ENCODE measurements at places on chromosomes 7 and 10.

- DNase-seq = no peak
Observed at GRCh38 chr7:24108906-24109376, 175.0 kb upstream of the NPY start.

DNA sequence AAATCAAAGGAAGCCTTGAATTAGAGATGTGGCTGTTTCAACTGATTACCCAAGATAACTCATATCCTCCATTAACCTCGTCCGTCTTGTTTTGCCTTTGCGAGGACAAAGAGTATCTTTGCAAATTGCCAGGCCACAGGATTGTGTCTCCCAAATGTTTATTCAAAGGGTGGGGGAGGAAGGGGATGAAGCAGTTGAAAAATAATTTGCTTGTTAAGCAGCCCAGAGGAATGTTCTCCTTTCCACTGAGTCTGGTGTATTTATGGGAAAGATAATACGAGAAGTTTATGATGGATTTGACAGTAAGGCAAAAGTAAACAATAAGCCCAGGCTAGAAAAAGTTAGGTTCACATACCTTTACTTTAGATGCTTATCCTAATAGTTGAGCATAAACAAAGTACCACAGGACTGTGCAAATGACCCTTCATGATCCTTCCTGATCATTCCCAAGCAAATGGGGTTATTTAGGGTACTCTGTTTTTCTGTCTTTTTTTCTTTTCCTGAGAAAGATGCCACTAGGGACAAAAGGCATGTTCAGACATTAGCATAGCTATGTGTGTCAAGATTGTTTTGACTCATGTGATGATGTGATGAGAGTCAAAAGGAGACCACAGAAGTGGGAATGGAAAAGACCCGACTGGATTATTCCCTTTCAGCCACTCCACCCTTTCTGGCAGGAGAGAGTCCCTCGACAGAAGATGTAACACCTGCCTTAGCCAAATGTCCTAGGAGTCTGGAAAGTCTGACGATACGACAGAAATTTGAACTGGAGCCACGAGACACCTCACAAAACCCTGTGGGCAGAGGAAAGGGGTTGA, 243.0 kb upstream of the GLI3 start:
- no peak for DNase-seq

DNA sequence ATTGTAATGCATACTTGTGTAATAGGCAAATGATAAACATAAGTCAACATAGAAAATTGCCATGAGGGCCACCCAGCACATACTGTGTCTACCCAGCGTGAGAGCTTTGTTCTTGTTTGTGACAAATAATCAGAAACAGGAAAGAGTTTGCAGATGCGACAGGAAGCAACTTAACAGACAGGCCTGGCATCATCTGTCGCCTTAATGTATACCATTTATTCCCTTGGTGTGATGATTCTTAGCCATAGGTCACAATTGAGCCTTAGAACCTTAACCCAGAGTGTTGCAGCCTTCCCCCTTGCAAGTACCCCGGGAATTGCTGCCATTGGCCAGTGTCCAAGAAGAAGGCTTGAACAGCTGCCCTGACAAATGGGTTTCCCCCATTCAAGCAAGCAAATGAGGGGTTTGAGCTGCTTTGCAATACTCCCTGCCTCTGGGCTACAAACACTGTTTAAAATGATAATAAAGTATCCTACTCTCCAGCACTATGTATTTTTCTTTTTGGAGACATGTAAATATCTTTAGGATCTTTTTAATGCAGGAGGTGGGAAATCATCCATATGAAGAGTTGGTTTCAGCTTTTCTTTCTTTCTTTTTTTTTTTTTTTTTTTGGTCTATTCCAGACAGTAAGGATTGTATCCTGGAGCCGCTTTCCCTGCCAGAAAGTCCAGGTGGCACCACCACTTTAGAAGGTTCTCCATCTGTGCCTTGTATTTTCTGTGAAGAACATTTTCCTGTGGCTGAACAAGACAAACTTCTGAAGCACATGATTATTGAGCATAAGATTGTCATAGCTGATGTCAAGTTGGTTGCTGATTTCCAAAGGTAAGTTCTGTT, 80.0 kb downstream of the ZNF277 start:
- DNase-seq = no peak

GRCh38 chr7:16422103-16422435, 731 bp upstream of the CRPPA start:
- DNase-seq = no peak

- no peak for DNase-seq
Observed at GRCh38 chr10:123796736-123797135, 94.9 kb downstream of the CPXM2 start.

GRCh38 chr7:122764020-122764419, 61.3 kb upstream of the RNF148 start:
- no peak for DNase-seq

DNA sequence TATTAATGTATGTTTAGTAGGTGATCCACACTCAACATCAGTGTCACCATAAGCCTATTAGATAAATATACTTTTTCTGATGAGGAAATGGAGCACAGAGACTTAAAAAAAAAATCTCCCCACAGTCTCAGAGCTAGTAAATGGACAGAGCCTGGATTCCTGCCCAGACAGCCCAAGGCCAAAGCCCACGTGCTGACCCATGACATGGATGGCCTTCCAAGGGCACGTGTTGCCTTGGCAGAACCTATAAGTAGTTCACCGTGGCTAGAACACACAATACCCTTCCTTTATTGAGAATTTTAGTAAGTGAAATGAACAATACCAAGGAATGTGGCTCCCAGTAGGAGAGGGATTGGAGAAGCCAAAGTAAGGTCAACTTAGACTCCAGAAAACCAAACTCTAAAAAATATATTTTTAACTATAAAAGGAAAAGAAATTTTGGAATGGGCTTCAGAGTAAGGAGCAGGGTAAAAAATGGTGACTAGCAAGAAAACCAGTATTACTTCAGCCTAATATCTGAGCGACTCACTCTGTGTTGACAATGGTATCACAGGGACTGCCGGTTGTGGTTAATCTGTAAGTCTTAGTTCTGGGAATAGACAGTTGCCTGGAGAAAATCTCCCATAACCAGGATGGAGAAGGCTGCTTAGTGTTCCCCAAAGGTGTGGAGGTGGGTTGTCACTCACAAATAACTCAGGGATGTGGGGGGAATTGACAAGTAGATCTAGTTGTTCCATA, 223.0 kb downstream of the SORCS1 start:
- no peak for DNase-seq

DNA sequence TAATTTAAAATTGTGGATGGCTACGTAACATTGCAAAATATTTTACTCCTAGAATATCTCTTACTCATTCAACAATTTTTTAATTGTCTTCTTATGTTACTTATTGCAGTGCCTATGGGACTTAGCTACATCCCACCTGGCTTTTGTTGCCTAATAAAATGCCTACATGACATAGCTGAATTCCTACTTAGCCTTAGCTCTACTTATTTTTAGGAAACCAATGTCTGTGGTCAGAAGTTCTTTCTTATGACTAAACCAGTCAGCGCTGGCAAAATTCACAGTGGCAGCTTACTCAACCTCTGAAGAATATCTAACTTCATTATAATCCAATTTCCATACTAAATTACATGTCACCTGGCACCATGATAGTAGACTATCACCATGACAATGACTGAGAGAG, 1612.4 kb upstream of the LRRTM3 start:
- DNase-seq = no peak

DNA sequence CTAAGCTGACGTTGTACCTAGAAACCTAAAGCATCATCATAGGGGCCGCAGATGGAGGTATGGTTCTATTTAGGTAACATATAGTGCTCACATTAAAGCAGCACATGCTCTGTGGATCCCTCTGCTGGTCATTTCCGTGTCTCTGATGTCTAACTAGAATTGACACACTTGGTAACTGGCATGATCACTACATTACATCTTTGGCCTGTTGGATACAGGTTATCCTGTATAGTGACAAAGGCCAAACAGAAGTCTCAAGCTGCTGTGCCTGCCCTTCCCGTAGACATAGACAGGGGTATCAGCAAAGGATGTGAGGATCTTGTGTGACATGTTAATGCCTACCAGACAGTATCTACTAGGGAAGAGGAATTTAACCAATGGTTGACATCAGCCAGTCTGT, 51.2 kb downstream of the KIF5B start:
- DNase-seq = peak; percentile 78

- DNase-seq = peak; percentile 81
Observed at GRCh38 chr10:62851442-62851841, 35.3 kb upstream of the EGR2 start.

GRCh38 chr10:127364034-127364433, 167.6 kb upstream of the INSYN2A start:
- no peak for DNase-seq

GRCh38 chr10:47318706-47319105, 3.5 kb upstream of the GDF2 start:
- peak; percentile 78 for DNase-seq

- DNase-seq = no peak
Observed at GRCh38 chr7:98990356-98990755, 112.0 kb downstream of the TRRAP start.

DNA sequence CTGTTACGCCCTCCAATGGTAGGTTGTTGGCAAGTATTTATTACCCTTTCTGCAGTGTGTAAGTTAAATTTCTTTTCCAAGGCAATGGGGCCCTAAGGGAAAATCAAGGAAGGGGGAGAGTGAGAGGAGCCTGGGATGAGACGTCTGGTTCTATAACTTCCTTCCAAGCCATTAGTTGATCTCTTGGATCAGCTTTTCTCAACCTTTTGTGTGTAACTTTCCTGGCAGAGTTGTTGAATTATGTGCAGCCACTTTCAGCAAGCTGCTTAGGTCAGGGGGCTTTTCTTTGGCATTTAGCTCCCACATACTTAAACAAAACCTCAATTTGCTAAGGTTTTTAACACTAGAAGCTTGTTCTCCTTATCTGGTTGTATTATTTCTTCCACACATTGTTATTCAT, 127.1 kb downstream of the NXPH1 start:
- DNase-seq = no peak

DNA sequence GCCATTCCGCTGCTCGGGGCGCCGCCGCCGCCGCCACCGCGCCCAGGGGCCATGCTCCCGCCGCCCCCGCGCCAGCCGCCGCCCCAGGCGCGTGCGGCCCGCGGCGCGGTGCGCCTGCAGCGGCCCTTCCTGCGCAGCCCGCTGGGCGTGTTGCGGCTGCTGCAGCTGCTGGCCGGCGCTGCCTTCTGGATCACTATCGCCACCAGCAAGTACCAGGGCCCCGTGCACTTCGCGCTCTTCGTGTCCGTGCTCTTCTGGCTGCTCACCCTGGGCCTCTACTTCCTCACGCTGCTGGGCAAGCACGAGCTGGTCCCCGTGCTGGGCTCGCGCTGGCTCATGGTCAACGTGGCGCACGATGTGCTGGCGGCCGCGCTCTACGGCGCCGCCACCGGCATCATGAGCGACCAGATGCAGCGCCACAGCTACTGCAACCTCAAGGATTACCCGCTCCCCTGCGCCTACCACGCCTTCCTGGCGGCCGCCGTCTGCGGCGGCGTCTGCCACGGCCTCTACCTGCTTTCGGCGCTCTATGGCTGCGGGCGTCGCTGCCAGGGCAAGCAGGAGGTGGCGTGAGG, 383 bp downstream of the MARVELD1 start:
- DNase-seq = no peak

DNA sequence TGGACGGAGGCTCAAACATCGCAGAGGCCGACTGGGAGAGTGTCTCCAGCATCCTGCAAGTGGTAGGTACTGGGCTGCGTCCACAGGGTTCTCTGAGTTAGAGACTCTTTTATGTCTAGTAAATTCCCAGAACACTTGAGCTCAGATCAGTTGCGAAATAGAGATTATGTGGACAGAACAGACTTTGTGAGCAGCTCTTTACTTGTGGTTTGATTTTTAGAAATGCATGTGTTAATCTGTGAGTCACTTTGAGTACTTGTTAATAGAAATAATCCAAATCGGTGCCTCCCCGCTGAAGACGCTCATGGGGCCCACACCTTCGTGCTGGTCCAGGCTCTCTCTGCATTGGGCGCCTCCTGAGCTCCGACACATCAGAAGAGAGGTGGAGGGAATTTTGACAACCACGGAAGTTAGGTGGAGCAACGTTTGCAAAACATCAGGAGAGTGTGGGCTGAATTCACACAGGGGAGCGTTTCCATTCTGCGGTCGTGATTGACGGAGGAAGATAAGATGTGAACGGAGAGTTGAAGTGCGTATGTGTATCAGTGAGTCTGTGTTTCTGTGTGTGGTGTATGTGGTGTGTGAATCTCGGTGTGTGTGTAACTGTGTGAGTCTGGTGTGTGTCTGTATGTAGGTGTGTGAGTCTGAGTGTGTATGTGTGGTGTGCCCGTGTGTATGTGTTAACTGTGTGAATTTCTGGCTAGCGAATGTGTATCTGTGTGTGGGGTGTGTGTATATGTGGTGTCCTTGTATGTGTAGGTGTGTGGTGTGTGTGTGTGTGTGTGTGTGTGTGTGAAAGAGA, 32.1 kb downstream of the PFKP start:
- DNase-seq = no peak

DNA sequence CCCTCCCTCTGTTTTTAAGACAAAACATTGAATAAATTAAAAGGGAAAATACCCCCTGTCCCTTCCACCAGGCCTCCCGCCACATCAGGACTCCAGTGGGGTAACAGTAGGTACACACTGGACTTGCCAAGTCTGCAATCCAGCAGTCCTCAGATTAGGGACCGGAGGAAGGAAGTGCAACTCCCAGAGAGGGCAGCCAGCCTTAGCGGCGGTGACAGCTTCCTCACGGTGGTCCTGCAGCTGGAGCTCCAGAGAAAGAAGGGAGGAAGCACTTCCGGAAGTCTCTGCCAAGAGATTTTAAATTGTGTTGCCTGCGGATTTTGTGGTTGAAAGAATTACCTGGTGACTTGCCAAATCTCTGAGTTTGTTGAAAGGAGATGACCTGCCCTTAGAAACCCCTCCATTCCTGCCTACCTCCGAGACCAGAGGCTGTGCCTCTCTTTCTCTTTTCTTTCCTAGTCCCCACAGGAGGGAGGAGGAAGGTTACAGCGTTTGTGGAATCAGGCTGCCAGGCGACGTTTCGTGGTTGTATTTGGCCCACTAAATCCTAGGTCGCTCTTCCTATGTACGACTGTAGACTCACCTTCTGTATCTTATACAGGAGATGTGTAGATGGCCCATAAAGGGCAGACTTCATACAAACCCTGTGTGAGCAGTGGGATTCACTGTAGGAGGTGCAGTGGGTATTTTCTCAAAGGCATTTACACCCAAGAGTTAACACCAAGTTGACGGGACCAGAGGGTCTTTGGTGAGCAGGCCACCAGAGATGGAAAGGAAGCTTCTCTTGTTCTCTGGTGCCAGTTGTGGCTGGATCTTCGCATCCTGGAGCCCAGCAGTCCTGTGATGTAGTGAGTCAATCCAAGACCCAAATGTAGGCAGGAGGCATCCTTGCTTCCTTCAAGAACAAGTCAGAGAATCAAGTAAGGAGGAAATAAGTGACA, 77.9 kb downstream of the INSIG1 start:
- DNase-seq = no peak

DNA sequence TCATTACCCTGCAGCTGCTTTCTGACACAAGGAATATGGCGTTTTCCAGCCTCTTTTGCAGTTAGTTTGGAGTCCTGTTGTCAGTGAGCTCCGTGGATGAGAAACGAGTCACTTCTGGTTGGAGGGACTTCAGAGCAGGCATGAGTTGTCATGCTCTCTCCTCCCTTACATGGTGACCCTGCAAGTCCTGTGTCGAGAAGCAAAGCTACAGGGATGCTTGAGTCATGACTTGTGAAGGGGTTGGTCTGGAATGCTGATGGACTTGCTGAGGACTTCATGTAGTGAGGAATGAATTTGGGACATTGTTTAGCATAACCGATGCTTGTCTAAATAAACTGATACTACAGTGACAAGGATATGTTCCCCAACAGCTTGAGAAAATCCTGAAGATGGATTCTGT, 108.8 kb downstream of the ADCYAP1R1 start:
- peak; percentile 40 for DNase-seq

- DNase-seq = peak; percentile 76
Observed at GRCh38 chr7:150876817-150877526, 24.7 kb downstream of the AOC1 start.

GRCh38 chr7:38704751-38705150, 73.6 kb upstream of the AMPH start:
- no peak for DNase-seq

Measured in Karpas-422 (cell line).